ENCODE measurements at places on chromosomes 11 and 22.

DNA sequence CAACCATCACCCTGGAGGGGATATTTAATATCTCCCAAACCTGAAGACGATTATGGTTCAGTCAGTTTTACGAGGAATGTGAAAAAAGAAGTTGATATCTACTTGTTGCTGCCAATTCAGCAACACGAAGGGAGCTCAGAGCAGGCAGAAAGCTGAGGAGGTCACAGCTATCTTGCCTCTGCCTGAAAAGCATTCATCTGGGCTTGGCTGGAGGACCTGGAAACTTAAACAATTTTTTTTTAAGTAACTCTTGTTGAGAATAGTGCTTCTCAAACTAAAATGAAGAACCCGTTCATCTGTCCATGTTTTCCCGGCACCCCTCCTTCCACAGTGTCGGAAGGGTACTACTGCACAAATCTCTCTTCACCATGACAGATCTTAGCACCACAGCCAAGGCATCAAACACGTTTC lies 98.9 kb downstream of the MICAL3 start:
- no peak for DNase-seq

- no peak for DNase-seq
Observed at GRCh38 chr11:80241766-80242165, 800.9 kb upstream of the TENM4 start.

DNA sequence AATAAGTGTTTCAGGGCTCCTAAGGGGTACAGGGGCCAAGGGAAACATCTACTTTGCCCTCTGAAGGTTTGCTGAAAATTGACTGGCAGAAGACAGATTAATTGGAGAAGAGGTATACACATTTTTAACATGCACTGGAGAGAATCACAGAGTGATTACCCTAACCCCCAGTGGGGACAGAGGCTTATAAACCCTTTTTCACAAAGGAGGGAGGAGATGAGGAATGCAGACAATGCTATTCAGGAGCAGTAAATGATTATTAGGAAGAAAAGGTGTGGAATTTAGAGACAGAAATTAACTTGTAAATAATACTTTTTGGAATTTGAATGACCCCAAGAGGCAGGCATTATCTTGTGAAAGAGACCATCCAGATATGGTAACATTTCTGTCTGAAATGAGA lies 582.4 kb upstream of the B3GAT1 start:
- no peak for DNase-seq

DNA sequence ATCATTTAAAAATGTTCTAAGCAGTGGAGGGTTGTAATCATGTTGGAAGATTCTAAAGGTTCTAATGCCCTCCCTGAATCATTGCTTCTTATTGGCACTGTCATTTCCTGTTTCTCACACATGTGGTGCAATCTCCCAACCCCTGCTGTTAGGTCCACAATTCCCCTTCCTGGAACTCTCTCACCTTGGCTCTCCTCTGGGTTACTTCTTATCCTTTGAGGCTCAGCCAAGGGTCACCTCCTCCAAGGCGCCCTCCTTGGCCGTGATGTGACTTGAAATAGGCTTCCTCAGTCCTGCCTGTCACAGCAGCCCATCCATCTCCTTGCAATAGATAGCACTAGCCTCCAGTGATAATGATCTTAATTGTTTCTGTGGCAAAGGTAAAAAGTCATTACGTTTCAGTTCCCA lies 149.8 kb downstream of the TTC17 start:
- no peak for DNase-seq

DNA sequence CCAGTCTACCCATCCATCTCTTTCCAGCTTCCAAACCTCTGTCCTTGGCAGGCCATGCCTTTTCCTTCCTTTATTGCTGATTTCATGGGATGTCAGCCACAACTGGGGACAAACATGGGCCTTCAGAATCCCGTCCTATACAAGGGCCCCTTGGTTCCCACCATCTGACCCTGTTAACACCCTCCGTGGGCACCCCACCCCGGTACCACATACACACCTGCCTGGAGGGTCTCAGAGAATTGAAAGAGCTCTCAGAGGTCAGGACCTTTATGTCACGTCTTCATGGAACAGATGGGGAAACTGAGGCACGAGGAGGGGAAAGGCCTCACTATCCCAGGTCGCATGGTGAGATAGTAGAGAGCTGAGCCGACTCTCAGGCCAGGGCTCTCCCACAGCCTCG lies 53.0 kb downstream of the MPPED1 start:
- no peak for DNase-seq

- DNase-seq = no peak
Observed at GRCh38 chr11:61840371-61840770, 12.3 kb downstream of the FADS2 start.

DNA sequence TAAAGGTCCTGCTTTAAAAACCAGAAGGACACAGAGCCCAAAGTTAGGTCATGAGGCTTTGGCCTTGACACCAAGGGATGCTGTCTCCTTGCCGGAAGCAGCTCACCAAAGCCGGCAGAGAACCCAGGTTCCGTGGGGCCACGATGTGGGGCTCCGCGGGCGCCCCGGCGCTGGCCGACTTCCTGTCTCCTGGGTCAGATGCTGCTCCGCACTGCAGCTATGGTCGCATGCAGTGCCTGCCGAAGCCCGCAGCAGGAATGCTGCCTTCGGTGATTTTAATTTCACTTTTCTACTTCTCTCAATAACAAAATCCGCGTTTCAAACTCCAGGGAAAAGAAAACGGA lies 454 bp upstream of the OTUB1 start:
- DNase-seq = peak; percentile 36

DNA sequence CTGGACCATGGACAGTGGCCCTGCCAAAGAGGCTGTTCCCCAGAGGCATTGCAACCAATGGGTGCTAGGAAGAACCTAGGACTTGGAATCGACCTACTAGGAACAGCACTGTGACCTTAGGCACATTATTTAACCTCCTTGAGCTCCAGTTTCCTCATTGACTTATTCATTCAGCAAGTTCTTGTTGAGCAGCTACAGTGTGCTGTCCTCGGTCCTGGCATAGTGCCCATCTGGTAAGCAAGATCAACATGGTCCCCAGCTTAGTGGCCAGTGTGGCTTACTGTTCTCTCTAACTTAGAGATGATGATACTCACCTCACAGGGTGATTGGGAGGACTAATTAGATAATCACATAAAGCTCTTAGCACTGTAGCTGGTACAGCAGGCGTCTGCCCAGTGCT lies 8.2 kb downstream of the ABCG4 start:
- DNase-seq = no peak

DNA sequence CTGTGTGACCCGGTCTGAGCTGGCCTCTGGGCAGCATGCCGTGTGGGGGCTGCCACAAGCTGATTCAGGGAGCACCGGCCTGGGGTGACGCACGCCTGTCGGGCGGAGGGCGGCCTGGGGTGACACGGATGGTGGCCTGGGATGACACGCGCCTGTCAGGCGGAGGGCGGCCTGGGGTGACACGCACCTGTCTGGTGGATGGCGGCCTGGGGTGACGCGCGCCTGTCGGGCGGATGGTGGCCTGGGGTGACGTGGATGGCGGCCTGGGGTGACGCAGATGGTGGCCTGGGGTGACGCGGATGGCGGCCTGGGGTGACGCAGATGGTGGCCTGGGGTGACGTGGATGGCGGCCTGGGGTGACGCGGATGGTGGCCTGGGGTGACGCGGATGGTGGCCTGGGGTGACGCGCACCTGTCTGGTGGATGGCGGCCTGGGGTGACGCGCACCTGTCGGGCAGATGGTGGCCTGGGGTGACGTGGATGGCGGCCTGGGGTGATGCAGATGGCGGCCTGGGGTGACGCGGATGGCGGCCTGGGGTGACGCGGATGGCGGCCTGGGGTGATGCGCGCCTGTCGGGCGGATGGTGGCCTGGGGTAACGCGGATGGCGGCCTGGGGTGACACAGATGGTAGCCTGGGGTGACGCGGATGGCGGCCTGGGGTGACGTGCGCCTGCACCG lies 21.5 kb downstream of the PTDSS2 start:
- no peak for DNase-seq

GRCh38 chr11:970319-970871 lies 44.7 kb downstream of the AP2A2 start:
- no peak for DNase-seq

DNA sequence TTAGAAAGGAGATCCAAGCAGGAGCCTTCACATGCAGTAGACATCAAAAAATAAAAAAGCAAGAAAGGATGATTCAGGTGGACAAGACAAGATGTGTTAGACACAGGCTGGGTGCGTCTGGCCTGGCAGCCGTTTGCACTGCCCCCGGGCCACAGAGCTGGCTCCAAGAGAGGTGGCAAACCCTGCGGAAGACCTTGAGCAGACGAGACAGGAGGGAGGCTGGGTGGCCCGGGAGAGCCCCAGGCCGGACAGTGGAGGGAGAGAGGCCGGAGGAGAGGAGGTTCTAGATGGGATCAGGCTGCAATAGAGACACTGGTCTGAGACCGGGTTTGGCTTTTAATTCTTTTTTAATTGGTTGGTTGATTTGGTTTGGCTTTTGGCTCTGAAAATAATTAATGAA lies 69.6 kb upstream of the TTLL12 start:
- DNase-seq = no peak

DNA sequence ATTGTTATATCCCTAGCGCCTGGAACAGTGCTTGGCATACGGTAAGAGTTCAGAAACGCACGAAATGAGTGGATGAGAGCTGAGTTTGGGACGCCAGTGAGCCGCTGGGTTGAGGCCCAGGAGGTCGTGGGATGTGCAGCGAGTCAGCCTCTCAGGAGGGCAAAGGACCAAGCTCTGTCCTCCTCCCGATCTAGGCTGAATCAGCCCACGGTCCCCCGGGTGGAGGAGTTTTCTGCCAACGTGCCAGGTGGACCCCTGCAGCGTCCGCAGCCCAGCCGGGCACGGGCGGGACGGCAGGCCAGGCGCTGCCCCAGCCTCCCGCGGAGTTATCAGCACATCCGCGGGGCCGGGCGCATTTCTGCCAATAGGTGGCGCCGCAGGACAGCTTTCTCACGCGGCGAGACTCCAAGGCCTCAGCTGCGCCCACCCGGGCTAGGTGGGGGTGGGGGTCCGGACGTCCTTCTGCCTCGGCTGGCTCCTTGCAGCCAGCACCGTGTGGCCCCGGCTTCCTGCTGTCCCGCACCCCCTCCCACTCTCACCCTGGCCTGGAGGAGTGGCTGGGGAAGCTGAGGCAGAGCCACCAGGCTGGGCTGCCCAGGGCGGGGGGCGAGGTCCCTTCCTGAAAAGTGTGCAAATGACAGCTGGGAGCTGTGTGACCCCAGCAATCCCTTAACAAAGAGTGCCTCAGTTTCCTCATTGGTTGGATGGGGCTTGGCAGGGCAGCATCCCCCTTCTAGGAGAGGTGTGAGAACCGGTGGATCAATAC lies 2.2 kb upstream of the RPS19BP1 start:
- peak; percentile 73 for DNase-seq

DNA sequence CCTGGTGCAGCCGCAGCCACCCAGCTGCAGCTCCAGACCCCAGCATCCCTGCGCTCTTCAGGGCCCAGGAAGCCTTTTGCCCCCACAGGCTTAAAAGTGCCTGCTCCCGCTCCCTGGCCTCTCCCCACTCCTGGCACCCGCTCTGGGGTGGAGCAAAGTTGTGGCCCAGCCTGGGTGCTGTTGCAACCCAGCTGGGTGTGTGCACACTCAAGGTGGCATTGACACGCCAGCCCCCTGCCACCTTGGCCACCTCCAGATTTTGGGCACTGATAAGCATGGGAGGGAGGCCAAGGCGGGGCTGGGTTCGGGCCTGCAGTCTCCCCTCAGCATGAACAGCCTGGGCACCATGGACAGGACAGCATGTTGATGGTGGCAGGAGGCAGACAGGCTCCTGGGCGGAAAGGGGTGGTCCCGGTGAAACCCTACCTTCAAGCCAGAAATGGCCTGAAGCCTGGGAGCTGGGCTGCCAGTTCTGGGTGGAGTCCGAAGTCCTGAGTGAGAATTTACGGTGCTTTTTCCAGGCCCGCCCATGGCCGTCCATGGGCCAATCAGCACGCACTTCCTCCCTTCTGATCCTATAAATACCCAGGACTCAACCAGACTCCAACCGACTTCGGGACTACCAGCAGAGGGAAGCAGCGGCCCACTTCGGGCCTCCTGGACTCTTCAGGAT lies 23.6 kb upstream of the RNASEH2C start:
- DNase-seq = no peak

GRCh38 chr22:31830721-31831070 lies 76.9 kb downstream of the DEPDC5 start:
- DNase-seq = no peak

GRCh38 chr11:74288161-74288560 lies 23.3 kb downstream of the P4HA3 start:
- DNase-seq = no peak

All from activated T-cell treated with anti-CD3 and anti-CD28 coated beads for 4 hours (primary cell).